ENCODE measurements at places on chromosomes 2 and 18. TPM values are rescaled to one million over a fixed set of nuclear protein-coding genes. Genes with fewer than 3 reads are reported as not detected.

The MTCL1 gene
- total RNA-seq, result 0.35 TPM

The LOXHD1 gene
- total RNA-seq, result 0.07 TPM

The RGPD3 gene
- total RNA-seq, result 0.14 TPM

The REG1B gene
- total RNA-seq, result not detected

The FLACC1 gene
- total RNA-seq, result 0.48 TPM

The REG3A gene
- total RNA-seq, result not detected

The MFSD2B gene
- total RNA-seq, result not detected

The FAHD2B gene
- 26.2 TPM for total RNA-seq

The CRYGB gene
- total RNA-seq, result not detected

The SERPINB10 gene
- not detected for total RNA-seq

The FARP2 gene
- total RNA-seq, result 29.0 TPM

The MSH6 gene
- 166 TPM for total RNA-seq

The MALT1 gene
- 40.5 TPM for total RNA-seq

The CHN1 gene
- total RNA-seq, result 3.8 TPM

The ACVR1C gene
- 1.7 TPM for total RNA-seq

The FAM161A gene
- 7.3 TPM for total RNA-seq

The SOS1 gene
- 30.1 TPM for total RNA-seq

The UGT1A3 gene
- total RNA-seq, result not detected

The CCDC141 gene
- 4.3 TPM for total RNA-seq

The C18orf54 gene
- 9.9 TPM for total RNA-seq

The ASTL gene
- total RNA-seq, result 2.5 TPM

The RMDN2 gene
- 2.7 TPM for total RNA-seq

The OBSL1 gene
- 1.0 TPM for total RNA-seq

The IMPA2 gene
- total RNA-seq, result 20.8 TPM

The DLGAP1 gene
- total RNA-seq, result not detected

The ABCG5 gene
- not detected for total RNA-seq

The OSR1 gene
- total RNA-seq, result not detected

The TXNDC2 gene
- not detected for total RNA-seq

The SLC38A11 gene
- total RNA-seq, result not detected

The RAPH1 gene
- total RNA-seq, result 9.9 TPM

The DSG1 gene
- not detected for total RNA-seq

The UGT1A7 gene
- not detected for total RNA-seq

The C2orf72 gene
- total RNA-seq, result 2.0 TPM

The MC2R gene
- total RNA-seq, result not detected

The SLC30A3 gene
- 0.86 TPM for total RNA-seq

The MYO7B gene
- total RNA-seq, result 1.5 TPM

The ADAM23 gene
- total RNA-seq, result 1.1 TPM

The DTNA gene
- total RNA-seq, result 0.53 TPM

The AKAIN1 gene
- total RNA-seq, result not detected

The FIGLA gene
- total RNA-seq, result not detected

The EMX1 gene
- not detected for total RNA-seq

The COLEC12 gene
- not detected for total RNA-seq

The PTPRN gene
- 0.43 TPM for total RNA-seq

The SLC9A4 gene
- not detected for total RNA-seq

The ASXL3 gene
- not detected for total RNA-seq

The TNS1 gene
- total RNA-seq, result 0.88 TPM

The C2orf68 gene
- 33.7 TPM for total RNA-seq

The RELCH gene
- total RNA-seq, result 20.5 TPM

The ACADL gene
- total RNA-seq, result not detected

All from activated CD4-positive, alpha-beta T cell treated with anti-CD3 and anti-CD28 coated beads for 36 hours (primary cell).